ENCODE measurements at places on chromosomes 16 and 17. TPM values are rescaled to one million over a fixed set of nuclear protein-coding genes. Genes with fewer than 3 reads are reported as not detected.

The RPH3AL gene
- 39.9 TPM for total RNA-seq

The DPEP3 gene
- not detected for total RNA-seq

The TP53TG3F gene
- not detected for total RNA-seq

The CUEDC1 gene
- total RNA-seq: 12.2 TPM

The TEKT5 gene
- not detected for total RNA-seq

The TPSAB1 gene
- not detected for total RNA-seq

The VPS9D1 gene
- 6.3 TPM for total RNA-seq

The SLFN11 gene
- 25.7 TPM for total RNA-seq

The ABCC12 gene
- not detected for total RNA-seq

The MYH3 gene
- total RNA-seq: 0.06 TPM

The TBC1D3I gene
- not detected for total RNA-seq

DNA sequence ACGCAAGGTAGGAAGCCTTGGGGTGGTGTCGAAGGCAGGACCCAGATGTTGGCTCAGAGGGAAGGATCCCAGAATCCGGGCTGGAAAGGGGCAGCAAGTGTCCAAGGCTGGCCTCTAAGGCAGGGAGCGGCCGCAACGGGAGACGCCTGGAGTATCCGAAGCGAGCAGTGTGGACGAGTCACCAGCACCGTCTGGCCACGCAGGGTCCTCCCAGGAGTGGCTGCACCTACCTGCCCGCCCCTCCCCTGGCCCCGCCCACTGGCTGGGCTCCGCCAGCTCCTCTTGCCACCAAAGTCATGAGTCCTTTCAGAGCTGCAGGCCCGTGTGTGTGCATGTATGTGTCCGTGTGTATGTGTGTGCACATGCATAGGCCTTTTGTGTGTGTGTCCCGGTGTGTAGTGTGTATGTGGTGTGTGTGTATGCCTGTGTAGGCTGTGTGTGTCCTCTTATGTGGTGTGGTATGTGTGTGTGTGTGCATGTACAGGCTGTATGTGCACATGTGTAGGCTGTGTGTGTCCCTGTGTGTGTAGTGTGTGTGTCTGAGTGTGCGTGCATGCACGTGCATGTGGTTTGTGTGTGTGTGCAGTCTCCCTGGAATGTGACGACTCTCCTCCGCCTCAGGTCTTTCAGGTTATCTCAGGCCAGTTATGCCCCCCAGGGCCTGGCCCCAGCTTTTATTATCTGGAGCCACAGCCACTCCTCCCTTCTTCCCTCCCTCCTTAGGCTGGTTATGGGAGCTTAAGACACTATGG lies at the start of gene PRSS8:
PRSS8 (minus strand) TSS at position 193 of the 752 bp plus-strand sequence. CDS start 229 bp downstream, outside the sequence.
- DNase-seq: no peak

DNA sequence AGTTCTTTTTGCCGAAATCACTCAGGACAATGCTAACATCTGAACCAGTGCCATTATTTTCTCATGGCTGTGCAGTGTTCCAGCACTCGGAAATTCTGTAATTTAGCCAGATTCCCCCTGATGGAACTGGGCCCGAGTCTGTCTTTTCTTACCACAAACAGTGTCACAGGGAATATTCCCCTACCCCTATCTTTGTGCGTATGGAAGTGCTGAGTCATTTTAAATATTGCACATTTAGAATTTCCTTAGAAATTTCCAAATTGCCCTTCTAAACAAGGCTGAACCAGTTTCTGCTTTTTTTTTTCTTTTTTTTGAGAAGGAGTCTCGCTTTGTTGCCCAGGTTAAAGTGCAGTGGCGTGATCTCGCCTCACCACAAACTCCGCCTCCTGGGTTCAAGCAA lies 88.0 kb upstream of the CREBBP start:
- no peak for DNase-seq

DNA sequence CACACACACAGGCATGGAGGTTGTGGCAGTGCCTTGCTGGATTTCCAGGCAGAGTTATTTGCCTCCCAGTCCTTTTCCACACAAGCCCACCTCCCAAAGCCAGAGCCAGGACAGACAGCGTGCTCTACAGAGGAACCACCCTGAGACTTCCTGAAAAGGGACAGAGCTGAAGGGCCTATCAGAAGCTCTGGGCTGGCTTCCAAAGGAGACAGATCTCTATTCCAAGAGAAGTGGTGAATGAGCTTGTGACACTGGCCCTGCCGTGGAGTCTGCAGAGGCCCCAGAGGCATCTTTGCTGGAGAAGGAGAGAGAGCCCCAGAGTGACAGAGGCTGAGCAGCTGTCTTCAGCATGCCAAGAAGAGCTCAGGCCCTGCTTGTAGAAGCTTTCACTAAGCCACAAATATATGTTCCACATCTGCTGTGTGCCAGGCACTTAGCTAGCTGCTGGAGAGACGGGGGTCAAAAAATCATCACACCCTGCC lies 8.3 kb upstream of the LPCAT2 start:
- DNase-seq: no peak

- DNase-seq: no peak
These were observed 3.6 kb downstream of the SOX9 start for GRCh38 chr17:72124438-72124775.

GRCh38 chr17:82257473-82257872 lies 16.0 kb downstream of the CSNK1D start:
- DNase-seq: no peak

DNA sequence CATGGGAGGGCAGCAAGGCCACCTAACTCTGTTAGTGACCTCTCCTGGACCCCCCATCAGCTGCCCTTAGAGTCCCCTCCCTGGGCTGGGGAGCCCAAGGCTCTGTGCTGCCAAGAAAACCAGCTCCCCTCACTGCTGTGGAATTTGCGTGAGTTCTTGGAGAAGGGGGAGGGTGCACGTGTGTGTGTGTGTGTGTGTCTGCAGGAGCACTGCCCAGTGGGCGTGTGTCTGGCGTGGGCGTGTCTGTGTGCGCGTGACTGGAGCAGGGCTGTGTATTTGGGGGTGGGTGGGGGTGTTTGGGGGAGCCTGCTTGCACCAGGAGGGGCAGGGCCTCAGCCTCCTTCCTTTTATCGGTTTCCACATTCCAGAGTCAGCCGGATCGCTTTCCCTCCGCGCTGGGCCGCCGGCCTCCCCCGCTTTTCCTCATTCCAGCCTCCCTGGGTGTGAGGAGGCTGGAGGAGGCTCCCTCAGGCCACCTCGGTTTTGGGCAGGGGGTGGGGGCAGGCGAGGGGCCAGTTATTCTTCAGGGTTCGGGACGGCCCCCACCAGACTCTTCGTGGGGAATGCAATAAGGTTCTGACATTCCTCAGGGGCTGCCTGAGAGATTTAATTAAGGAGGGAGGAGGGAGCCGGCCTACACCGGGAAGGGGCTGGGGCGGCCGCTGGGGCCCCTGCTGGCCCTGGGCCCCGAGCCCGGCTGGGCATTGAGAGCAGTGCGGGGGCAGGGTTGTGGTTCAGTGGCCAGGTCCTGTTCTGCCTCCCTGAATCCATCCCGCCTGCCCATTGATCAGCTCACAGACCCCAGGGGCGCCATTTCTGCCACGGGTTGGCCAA lies 2.5 kb downstream of the VASN start:
- DNase-seq: no peak

DNA sequence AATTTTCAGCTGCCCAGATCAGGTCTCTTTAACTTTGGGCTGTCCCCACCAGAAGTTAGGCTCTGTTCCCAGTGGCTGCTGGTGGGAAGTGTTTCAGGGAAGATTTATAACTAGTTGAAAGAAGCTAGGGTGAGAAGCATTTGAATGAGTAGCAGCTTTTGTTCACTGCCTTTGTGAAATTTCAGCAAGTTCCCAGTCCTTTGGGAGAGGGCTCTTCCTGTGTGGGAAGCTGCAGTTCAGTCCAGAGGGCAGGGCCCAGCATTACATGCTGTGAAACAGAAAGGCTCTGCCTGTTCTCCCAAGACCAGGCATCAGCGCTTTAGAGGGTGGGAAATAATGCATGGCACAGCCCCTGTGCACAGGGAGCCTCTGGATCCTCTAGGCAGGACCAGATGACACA lies 17.8 kb downstream of the PROCA1 start:
- DNase-seq: no peak

- DNase-seq: no peak
These were observed 19.7 kb upstream of the SPPL2C start for GRCh38 chr17:45824901-45825492.

DNA sequence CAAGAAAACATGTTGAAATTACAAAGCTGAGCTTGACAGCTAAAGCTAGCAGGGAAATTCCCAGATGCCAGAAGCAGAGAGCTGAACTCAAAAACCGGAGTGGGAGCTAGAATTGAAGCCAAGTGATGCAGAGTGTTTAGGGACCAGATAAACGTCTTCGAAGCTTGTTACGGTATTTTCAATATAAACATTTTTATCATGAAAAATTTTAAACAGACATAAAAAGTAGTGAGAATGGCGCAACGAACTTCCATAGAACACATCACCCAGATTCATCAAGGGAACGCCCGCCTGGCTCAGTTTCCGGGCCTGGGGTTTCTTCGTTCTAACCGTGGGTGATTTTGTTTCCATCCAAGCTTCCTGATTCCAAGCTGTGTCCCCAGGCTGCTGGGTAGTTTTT lies 18.1 kb downstream of the SPNS2 start:
- DNase-seq: no peak

DNA sequence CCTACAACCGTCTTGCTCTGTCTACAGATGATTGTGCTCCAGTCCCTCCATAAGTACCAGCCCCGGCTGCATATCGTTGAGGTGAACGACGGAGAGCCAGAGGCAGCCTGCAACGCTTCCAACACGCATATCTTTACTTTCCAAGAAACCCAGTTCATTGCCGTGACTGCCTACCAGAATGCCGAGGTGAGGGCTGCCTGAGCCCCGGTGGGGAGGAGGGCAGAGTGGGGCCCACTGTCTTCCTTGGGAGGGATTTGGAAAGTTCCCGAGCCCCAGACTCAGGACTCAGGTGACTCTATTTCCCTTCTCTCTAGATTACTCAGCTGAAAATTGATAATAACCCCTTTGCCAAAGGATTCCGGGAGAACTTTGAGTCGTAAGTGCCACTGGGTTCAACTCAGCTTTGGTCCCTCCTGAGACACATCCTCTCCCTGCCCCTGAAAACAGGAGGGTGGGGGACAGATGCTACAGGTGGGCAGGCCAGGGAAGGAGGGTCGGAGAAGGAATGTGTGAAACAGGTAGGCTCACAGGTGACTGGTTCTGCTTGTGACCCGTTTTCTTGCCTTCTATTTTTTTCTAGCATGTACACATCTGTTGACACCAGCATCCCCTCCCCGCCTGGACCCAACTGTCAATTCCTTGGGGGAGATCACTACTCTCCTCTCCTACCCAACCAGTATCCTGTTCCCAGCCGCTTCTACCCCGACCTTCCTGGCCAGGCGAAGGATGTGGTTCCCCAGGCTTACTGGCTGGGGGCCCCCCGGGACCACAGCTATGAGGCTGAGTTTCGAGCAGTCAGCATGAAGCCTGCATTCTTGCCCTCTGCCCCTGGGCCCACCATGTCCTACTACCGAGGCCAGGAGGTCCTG lies 11.4 kb downstream of the TBX21 start:
- DNase-seq: no peak

GRCh38 chr17:72165867-72166439 lies 45.1 kb downstream of the SOX9 start:
- DNase-seq: no peak

DNA sequence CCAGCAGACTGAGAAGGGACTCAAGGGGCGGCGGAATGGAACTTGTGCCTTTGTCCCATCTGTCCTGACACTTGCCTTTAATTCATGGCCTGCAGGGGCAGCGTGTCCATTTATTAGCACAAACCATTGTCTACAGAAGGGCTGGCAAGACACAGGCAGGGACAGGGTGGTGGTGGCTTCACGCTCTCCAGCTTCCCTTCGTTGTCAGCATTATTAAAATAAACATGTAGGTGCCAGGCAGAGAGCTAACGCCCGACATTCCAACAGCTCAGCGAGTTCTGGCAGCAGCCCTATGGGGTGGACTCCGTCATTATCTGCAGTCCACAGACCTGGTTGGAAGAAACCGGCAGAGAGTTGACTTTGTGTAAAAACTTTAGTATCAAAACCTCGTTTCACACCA lies 16.3 kb downstream of the DNAI2 start:
- no peak for DNase-seq

GRCh38 chr16:67803894-67804293 lies 2.5 kb downstream of the RANBP10 start:
- no peak for DNase-seq

- no peak for DNase-seq
These were observed 9.1 kb downstream of the PHKB start for GRCh38 chr16:47470211-47470610.

All from NCI-H460 (cell line).